GF-D8 (cell line): ENCODE measurements at places on chromosomes 12 and 14.

GRCh38 chr12:25323581-25323982 lies 72.9 kb upstream of the KRAS start:
- no peak for DNase-seq

DNA sequence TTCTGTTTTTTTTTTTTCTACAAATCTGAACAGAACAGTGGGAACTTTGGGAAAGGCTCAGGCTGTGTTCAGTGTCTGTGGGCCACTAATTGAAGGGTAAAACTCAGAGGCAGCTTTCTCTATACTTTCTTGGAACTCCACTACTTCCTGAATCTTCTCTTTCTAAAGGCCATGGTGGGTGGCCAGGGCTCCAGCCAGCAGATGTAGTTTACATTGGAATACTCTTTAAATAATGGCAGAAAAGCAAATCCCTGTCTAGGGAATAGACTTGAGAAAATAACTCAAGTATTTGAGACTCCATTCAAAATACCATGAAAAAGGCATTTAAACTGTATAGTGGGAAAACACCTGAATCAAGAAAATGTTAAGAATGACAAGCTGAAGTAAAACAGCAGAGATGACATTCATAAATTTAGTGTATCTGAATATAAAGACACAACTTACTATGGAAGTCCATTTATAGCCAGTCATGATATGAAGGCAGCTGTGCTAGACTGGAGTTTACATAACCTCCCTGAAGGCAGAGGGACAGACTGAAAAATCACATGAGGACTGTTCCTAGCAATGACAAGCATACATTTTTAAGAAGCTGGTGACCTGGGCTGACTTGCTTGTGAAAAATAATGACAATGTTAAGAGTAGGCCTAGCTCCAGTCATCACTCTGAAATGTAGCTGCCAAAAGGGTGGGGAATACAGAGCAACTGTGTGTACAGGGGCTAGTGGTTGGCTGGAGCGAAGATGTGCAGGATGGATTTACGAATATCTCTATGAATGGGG lies 168.6 kb downstream of the STXBP6 start:
- DNase-seq = no peak

- no peak for DNase-seq
These were observed 980.0 kb downstream of the TMTC2 start for GRCh38 chr12:83666690-83667089.

DNA sequence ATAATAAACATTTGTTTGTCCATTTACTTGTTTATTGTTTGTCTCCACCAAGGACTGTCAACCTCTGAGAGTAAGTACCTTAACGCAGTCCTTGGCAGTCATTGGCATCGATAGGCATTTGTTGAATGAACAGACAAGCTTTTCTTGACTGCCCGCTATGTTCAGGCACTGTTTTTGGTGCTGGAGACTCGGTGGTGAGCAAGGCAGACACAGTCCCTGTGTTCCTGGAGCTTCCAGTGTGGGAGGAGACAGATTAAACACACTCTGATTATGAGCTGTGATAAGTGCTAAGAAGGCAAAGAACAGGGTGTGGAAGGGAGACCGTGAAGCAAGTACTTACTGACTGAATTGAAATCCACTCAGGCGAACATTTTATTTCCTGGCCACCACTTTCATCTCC lies 1.2 kb downstream of the ATP6V0A2 start:
- DNase-seq = no peak

- DNase-seq = no peak
These were observed 90.4 kb downstream of the SLC8A3 start for GRCh38 chr14:70098250-70098809.

GRCh38 chr12:96371790-96372699 lies 28.2 kb downstream of the CDK17 start:
- no peak for DNase-seq

DNA sequence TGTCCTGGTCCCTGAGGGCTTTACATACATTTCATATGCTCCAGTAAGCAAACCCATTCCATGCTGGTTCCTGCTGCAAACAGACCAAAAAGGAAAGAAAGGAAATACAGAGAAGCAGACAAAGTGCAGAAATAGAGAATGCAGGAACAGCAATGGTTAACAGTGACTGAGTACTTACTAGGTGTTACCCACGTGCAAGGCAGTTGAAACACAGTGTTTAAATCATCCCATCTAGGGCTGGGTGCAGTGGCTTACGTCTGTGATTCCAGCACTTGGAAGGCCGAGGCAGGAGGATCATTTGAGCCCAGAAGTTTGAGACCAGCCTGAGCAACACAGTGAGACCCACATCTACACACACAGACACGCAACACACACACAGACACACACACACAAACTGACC lies 21.2 kb upstream of the NINJ2 start:
- DNase-seq = no peak

DNA sequence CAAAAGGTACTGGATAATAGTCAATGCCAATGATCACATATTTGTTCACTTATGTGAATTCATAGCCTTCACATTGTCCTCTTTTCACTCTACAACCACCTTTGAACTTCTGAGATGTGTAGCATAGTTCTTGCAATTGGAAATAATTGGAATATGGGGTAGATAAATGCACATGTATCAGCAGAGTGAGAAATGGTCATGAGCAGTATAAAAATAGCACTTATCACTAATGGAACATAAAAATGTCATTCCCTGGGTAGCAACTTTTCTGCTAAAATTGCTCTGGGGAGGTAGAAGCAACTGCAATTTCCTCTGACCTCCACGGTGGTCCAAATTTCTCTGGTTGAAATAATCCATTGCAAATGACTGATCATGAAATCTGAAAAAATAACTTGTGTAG lies 1785.7 kb upstream of the FLRT2 start:
- DNase-seq = no peak

DNA sequence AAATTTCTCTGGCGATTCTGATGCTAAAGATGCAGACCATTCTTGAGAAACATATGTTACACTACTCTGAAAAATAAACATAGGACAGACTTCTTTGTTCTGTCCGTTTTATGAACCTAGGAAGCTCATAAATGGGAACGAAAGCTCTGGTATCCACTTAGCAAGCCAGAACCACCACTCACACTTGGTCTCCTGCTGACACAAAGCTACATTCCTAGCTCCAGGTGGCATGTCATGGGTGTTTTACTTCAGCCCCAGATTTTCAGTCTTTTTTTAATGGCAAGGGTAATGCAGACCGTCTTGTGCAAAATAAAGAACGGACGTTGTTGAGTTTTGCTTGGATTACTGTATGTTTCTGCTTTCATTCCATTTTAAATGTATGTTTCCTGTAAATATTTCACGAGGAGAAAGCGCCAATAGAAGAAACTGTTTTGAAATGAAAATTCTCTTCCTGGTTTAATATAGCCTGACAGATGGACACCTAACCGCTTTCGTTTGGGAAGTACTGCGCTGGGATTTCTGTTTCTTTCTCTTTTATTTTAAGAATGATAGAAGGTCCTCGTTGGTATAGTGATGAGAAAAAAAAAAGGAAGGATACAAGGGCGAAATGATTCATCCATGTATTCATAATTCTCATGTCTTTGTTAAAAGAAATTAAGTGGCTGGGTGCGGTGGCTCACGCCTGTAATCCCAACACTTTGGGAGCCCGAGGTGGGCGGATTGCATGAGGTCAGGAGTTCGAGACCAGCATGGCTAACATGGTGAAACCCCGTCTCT lies 871 bp upstream of the COQ5 start:
- DNase-seq = peak; percentile 60

DNA sequence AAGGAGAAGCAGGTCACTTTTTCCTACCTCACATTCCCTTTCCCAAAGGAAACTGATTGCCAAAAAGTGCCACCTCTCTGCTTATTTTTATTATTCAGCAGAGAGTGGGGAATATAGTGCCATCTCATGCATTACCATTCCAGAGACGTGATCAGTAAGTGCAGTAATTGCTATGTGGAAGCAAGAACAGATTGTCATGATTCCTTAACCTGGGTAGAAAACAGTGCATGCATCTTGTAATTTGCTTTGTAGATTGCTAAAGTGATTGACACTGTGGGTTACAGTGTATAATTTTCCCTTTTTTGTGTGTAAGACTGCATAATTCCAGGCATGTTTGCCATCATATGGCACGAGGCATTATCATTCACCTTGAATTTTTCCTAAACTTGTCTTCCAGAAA lies 332.5 kb downstream of the DIO2 start:
- DNase-seq = no peak

DNA sequence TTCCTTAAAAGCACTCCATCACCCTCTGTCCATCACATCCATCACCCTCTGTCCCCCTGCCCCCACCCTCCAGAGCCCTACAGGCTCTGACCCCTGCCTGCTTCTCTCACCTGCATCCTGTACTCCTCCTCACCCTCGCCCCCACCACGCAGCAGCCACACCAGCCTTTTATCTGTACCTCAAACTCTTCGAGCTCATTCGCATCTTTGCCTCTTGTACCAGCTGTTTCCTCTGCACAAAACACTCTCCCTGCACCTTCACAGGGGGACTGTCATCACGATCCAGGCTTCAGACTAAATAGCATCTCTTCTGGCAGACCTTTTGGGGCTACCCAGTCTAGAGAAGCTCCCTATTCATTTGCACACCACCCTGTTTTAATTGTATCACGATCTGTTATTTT lies 24.1 kb downstream of the TMEM229B start:
- no peak for DNase-seq

DNA sequence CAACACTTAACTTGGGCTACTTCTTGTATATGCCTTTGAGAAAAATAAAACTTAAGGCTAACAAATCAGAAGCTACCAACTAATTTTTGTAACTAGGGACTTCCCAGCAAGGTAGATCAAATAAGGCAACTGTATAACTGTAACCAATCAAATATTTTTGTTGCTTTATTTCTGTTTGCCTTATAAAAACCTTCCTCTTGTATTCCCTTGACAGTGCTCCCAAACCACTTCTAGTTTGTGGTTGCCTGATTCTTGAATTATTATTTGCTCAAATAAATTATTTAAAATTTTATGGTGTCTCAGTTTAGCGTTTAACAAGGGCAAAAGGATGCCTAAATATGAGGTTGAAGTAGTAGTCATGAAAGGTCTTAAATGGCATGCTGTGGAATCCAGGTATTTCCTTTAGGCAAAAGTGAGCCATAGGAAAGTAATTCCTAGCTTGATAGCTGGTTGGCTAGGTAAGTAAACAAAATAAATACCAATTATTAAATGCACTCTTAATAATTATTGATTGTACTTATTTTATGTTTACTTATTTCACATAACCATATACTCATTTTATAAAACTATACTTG lies 632.6 kb downstream of the RPL10L start:
- DNase-seq = no peak

GRCh38 chr14:96497586-96497985 lies 4.6 kb upstream of the PAPOLA start:
- no peak for DNase-seq

- no peak for DNase-seq
These were observed 110.5 kb upstream of the CLEC14A start for GRCh38 chr14:38366374-38366773.

DNA sequence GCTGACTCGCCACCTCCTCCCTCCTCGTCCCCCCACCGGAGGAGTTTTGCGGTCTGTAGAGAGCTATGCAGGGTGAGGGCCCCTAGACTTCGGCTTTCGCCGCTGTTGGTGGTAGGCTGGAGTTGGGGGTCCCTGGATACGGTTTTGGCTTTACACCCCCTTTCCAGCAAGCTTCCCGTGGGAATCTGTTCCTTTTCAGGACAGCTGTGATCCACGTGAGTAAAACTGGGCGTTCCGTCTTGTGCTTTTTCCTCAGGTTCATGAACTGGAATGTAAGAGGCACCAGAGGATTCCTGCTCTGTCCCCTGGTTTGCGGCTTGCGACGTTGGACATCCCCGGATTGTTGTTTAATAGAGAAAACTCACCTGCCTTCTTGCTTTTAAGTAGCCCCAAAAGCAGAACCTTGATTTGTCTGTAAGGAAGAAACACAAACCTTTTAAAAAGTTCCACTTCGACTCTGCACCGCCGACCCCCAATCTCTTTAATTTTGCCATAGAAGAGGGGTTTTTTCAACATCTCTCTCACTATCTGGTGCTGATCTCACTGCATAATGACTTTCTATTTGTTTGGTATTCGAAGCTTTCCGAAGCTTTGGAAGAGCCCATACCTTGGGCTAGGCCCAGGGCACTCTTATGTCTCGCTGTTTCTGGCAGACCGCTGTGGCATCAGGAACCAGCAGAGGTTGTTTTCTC lies 490 bp downstream of the PRORP start:
- DNase-seq = no peak

GRCh38 chr14:35287431-35288013 lies 4.7 kb upstream of the PSMA6 start:
- no peak for DNase-seq

DNA sequence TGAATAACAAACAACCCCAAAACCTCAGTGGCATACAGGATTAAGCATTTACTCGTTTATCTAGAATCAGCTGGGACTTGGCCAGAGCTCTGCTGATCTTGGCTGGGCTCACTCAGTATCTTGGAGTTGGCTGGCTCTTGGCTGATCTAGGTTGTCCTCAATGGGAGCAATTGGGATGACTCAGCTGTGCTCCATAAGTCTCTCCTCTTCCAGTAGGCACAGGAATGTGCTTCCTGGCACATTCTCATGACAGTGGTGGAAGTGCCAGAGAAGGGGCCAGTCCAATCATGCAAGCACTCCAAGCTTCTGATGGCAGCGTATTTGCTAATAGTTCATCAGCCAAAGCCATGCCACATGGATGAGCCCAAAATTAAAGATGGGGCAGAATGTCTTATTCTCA lies 41.7 kb upstream of the ANO4 start:
- no peak for DNase-seq

DNA sequence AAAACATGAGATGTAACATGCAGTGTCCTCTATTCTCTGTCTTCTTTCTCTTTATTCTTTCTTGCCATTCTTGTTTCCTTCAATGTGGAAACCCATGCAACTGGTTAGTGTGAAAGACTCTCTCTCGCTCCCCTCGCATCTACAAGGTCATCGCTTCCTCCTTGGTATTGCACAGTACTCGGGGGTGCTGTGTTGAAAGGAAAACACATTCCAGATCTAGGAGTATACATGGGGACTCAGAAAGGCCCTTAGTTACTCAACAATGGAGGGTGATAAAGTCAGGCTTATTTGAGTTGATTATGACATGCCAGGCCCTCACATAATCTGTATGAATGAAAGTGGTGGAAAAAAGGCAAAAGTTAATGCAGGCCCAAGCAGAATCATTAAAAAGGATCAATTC lies 75.5 kb upstream of the OVCH1 start:
- DNase-seq = no peak

DNA sequence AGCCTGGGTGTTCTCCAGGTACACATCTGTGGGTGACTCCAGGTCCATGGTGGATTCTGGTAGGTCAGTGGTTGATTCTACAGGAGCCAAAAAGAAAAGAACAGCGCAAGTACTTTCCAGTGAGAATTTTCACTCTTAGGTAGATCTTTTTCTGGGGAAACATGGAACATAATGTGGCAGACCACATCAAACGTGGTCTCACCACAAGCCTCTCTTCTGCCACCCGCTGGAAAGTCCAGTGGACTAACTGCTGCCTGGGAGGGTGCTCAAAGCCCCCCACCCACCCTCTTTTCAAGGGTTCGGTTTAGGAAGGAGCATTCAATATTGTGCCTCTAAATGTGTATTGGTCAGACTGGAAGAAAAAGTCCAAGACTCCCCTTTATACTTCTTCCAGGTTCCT lies 36.1 kb upstream of the PRB2 start:
- DNase-seq = no peak

- DNase-seq = no peak
These were observed 45.3 kb upstream of the MTERF2 start for GRCh38 chr12:107032266-107032665.

GRCh38 chr12:113228394-113229028 lies 7.2 kb downstream of the TPCN1 start:
- no peak for DNase-seq
